Central memory CD8-positive, alpha-beta T cell (primary cell): ENCODE measurements at places on chromosomes 7 and 10.

GRCh38 chr10:24866604-24867583 lies 85.5 kb downstream of the PRTFDC1 start:
- DNase-seq, result no peak

DNA sequence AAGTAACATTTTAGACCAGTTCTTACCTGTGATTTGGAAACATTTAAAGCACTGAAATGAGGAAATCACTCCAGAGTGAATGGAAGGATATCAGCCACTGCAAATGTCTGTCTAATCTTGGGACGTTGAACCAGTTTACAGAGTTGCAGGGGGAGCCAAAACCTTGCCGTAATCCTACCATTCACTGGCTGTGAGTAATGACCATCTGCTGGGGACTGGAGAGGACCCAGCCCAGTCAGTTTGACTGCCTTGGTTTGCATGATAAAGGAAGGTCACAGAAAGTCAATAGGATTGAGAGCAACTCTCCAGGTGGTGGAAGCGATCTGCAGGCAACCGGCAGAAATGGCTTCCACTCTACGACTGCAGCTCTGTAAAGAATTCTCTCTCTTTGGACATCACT lies 167.2 kb downstream of the AKR1D1 start:
- DNase-seq, result no peak

DNA sequence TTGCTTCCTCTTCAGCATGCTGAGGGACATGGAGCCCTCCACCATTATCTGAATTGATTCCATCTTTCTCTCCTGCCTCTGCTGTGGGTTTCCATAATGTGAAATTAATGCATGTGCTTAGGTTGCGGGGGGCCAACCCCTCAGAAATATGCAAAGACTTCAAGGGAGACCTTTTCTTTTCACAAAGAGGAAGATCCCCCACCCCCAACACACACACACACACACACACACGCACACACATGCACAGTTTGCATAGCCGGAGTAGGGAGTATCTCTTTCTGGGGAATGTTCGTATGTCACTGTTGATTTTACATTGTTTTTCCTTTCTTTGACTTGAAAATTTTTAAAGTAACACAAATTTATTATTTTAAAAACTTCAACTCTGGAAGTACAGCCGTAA lies 193.5 kb downstream of the MGMT start:
- DNase-seq, result no peak

- DNase-seq, result no peak
Measured at GRCh38 chr7:17549406-17549805, 251.0 kb downstream of the AHR start.

DNA sequence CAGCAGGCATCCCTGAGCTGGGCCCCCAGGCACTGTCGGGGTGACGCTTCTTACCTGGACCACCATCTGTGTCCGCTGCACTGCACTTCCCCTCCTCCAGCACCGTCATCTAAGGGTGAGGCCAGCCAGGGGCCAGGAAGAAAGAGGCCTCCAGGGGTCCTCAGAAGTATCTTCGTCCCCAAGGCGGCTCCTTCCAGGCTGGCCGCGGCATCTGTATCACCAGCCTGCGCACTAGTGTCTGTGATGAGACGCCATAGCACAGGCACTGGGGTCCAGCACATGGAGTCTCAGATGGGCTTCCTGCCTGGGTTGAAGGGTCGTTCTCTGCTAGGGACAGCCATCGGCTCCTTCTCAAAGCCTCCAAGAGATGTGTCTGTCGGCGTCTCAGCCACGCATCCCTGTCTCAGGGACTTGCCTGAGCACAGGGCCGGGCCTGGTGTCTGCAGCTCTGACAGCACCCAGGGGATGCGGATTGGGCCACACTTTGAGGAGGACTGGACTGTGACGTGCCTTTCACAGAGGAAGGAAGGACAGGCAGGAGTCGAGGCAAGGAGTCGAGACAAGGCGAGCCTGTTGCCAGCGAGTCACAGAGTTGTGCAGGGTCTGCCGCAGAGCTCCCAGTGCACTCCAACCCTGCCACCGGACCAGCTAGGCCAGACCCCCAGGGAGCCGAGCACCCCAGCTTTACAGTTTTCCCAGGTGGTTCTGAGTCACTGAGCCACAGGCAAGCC lies 101.5 kb upstream of the DIP2C start:
- DNase-seq, result no peak

GRCh38 chr10:126892226-126893175 lies 12.7 kb upstream of the DOCK1 start:
- DNase-seq, result no peak

GRCh38 chr10:4672201-4672600 lies 153.8 kb upstream of the AKR1E2 start:
- no peak for DNase-seq

GRCh38 chr7:95404316-95404865 lies 8.2 kb upstream of the PON3 start:
- no peak for DNase-seq

GRCh38 chr10:12806228-12807095 lies 195.1 kb downstream of the CCDC3 start:
- no peak for DNase-seq

DNA sequence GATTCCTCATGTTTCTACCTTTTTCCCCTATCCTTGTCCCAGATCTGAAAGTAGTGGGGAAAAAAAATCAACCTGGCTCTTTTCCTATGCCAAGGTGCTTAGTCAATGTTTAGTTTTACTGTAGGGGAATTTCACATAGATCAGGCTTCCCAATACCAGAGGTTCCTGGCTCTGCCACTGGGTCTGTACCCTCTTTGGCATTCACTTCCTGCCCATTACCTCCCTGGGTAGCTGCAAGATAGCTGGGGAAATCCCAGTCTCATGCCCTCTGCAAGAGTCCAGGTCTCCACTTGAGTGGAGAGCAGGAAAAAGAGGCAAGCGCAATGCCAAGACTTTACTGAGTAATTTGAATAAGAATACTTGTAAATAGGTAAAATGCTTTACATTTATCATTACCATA lies 3.5 kb upstream of the BPGM start:
- DNase-seq, result no peak

- DNase-seq, result no peak
Measured at GRCh38 chr7:42492920-42493319, 255.9 kb upstream of the GLI3 start.

GRCh38 chr10:35611750-35612149 lies 6.6 kb downstream of the GJD4 start:
- no peak for DNase-seq
